ENCODE measurements at places on chromosomes 4 and X.

DNA sequence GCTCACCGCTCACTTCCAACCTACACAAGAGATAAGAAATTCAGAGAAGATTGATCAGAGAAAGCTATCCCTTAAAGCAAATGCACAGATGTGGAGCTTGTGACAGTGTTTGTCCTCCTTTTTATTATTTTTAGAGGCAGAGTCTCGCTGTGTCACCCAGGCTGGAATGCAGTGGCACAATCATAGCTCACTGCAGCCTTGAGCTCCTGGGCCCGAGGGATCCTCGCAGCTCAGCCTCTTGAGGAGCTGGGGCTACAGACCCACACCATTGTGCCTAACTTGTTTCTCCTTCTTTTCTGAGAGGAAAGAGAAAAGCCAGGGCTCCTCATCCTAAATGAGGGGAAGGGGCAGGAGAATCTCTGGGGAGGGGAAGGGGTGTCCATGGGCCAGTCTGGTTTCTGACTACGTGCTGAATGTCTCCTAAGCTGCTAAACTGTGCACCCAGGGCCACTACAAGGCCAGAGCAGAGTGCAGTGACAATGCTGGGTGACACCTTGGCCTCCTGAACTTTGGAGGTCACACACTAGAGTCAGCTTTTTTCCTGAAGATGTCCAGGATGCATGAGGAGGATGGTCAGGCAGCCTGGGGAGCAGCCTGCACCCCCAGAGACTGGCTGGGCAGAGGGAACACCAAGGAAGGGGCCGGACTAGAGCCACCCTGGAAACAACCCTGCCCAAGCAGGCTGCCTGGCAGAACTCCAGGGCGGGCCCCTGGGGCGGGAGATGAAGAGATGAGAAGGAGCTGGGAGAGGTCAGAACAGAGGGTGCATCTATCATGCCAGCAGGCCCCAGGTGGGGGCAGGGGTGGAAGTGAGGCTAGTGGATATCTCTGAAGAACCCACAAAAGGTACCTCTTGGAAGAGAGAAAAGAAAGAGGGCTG, 55.5 kb upstream of the PROM1 start:
- no peaks in the 10 kb centered on the region for H3K36me3 ChIP-seq
- DNase-seq, result no peak
- no peaks in the 10 kb centered on the region for H3K4me1 ChIP-seq
- H3K27me3 ChIP-seq, result no peaks in the 10 kb centered on the region
- H3K27ac ChIP-seq, result no peak overlapping the region

- no peak overlapping the region for H3K27ac ChIP-seq
- no peaks in the 10 kb centered on the region for H3K27me3 ChIP-seq
- no peak overlapping the region for H3K4me3 ChIP-seq
Observed at GRCh38 chrX:94545722-94546121, 871.7 kb downstream of the FAM133A start.

- no peak overlapping the region for H3K4me3 ChIP-seq
- DNase-seq, result no peak
- no peaks in the 10 kb centered on the region for H3K27me3 ChIP-seq
- no peaks in the 10 kb centered on the region for H3K36me3 ChIP-seq
- no peak overlapping the region for H3K27ac ChIP-seq
- no peaks in the 10 kb centered on the region for H3K4me1 ChIP-seq
Observed at GRCh38 chr4:113540859-113541258, 220.7 kb downstream of the CAMK2D start.

GRCh38 chrX:119417376-119417775, 18.2 kb downstream of the SLC25A43 start:
- no peak for DNase-seq
- H3K27ac ChIP-seq, result no peak overlapping the region
- H3K4me1 ChIP-seq, result no peaks in the 10 kb centered on the region
- no peaks in the 10 kb centered on the region for H3K27me3 ChIP-seq

GRCh38 chr4:119138046-119138445, 2.4 kb downstream of the MYOZ2 start:
- DNase-seq, result no peak
- H3K27me3 ChIP-seq, result no peaks in the 10 kb centered on the region
- H3K4me3 ChIP-seq, result no peak overlapping the region
- H3K27ac ChIP-seq, result no peak overlapping the region
- no peaks in the 10 kb centered on the region for H3K4me1 ChIP-seq
- H3K36me3 ChIP-seq, result no peaks in the 10 kb centered on the region

- no peak for DNase-seq
- no peak overlapping the region for H3K4me3 ChIP-seq
- no peaks in the 10 kb centered on the region for H3K36me3 ChIP-seq
Observed at GRCh38 chr4:26594778-26595177, 10.9 kb downstream of the TBC1D19 start.

Data from ovary (tissue), 10 donors.